ENCODE measurements at places on chromosomes 12 and 14.

GRCh38 chr14:33484264-33484663 lies 466.6 kb downstream of the EGLN3 start:
- no peak for DNase-seq

DNA sequence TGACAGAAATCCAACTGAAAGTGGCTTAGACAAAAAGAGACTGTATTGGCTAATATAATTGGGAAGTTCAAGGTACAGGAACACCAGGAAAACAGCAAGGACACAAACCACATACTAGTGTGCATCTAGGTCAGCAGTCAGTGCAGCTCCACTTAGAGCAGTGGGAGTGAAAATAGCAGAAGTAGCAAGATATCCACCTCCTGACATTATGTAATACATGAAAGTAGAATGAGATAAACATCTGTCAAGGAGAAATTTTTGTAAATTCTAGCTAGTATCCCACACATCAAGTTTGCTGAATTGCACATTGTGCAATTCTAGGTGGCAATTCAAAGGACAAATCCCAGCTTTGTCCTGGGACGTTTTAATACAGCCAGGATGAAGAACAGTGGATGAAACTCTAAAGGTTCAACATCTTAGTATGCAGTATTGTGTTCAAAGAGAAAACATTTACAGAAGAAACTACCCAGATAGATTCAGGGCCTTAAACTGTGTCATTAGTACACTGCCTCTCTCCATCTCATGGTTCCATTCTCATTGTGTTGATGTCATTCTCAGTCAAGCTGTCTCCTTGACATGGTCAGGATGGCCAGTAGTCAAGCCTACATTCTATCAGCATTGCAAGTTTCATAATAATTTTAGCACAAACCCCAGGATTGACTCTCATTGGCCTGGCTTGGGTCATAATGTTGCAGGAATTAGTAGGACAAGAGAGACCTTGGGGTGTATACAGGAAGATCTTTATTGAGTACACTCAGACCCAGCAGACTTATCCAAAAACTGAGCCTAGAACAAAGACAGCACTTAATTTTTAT lies 56.8 kb downstream of the SDR9C7 start:
- DNase-seq: no peak

GRCh38 chr14:31221266-31221665 lies 13.7 kb upstream of the HECTD1 start:
- DNase-seq: no peak

GRCh38 chr14:99253890-99254289 lies 18.1 kb downstream of the BCL11B start:
- DNase-seq: no peak

GRCh38 chr14:103543140-103543539 lies 14.1 kb downstream of the TRMT61A start:
- DNase-seq: no peak

DNA sequence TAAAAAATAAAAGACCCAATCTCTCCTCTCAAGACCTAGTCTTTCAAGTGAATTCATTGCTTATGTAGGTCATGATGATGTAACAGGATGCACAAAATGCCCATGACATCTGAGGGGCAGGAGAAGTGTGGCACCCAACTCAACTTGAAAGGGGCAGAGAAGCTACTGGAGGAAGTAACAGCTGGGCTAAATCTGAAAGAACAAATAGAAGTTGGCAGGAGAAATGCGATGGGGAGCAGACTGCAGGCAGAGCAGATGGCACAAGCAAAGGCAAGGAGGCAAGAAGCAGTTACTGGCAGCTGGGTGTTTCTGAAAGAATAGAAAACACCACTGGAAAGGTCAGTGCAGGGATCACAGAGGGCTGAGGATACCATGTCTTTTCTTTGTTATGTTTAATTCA lies 14.6 kb downstream of the SLC38A4 start:
- DNase-seq: no peak

- no peak for DNase-seq
Measured at GRCh38 chr14:51996148-51996746, 6.9 kb downstream of the RTRAF start.

DNA sequence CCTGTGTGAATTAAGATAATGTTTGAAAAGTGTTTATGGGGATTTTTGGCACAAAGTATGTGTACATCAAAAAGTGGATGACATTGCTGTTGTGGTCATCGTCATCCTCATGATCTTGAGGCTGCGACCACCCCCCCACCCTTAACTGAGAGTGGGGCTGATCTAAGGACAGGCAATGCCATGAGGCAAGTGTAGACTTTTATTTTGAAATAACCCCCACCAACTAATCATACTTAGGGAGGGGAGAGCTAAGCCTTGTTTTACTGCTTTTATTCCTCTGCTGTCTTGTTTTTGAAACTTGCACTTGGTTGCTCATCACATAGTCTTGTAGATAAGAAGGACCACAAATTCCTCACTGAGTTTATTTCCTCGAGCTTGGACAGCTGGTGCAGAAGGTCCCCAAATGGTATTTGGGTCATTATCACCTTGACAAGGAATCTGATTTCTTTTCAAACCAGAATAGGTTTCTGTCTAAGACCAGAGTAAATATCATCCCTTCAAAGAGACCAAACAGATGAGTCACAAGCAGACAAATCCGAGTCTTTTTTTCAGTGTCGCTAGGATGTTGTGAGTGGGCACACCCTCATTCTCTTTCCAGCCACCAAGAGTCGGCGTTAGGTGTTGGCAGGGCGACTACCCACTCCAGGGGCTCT lies 23.9 kb upstream of the SMOC1 start:
- no peak for DNase-seq

Measured in NCI-H2171 (cell line).